ENCODE measurements at places on chromosomes 4 and X. TPM values are rescaled to one million over a fixed set of nuclear protein-coding genes. Genes with fewer than 3 reads are reported as not detected.

MTTP gene
- not detected for polyA plus RNA-seq

BTK gene
- 1.1 TPM for polyA plus RNA-seq

IDUA gene
- polyA plus RNA-seq: 5.0 TPM

ADGRG4 gene
- not detected for polyA plus RNA-seq

FAM133A gene
- polyA plus RNA-seq: not detected

MAGEA9 gene
- polyA plus RNA-seq: not detected

DDX53 gene
- polyA plus RNA-seq: not detected

PPARGC1A gene
- not detected for polyA plus RNA-seq

ASB12 gene
- polyA plus RNA-seq: not detected

CXCL11 gene
- not detected for polyA plus RNA-seq

PDGFRA gene
- not detected for polyA plus RNA-seq

IL2RG gene
- polyA plus RNA-seq: 1,440 TPM

ARMCX5 gene
- polyA plus RNA-seq: 11.6 TPM

RGN gene
- polyA plus RNA-seq: not detected

FRG2 gene
- not detected for polyA plus RNA-seq

CYSLTR1 gene
- 26.9 TPM for polyA plus RNA-seq

OPRPN gene
- not detected for polyA plus RNA-seq

P2RY10 gene
- 85.0 TPM for polyA plus RNA-seq

GPRASP1 gene
- polyA plus RNA-seq: 9.2 TPM

STAP1 gene
- 3.7 TPM for polyA plus RNA-seq
